ENCODE measurements at places on chromosomes 5 and 9.
A peak's percentile ranks its signal among the peaks of the same experiment; 100 is the strongest.

GRCh38 chr5:3311433-3311832 is 284.2 kb upstream of the IRX1 start:
- no peaks in the 10 kb centered on the region for H3K4me1 ChIP-seq
- H3K36me3 ChIP-seq: no peaks in the 10 kb centered on the region
- no peak overlapping the region for H3K4me3 ChIP-seq
- H3K27ac ChIP-seq: no peak overlapping the region

DNA sequence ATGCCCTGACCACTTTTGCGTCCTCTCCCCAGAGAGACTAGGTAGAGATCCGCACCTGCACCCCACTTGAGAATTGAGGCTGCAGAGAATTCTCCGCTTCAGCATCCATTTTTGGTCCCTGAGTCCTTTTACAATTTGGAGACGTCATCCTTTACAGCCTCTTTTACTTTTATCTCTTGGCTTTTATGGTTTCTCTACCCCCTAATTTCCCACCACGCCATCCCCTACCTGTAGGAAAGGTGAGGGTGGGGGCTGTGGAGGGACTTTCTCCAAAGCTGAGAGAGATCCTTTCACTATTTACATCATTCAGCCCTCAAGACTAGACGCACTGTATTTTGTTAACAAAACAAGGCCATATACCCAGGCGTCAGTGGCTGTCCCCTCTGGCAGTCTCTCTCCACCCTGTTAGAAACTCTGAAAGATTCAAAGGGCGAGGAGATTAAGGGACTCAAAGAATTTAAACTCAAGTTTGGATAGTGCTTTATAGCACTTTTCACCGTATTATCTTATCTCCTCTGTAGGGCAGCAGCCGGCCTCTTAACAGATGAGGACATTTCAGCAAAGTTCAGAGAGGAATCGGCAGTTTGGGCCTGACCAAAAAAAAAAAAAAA is 1.7 kb downstream of the MSX2 start:
- H3K36me3 ChIP-seq: no peaks in the 10 kb centered on the region
- H3K4me1 ChIP-seq: peaks cover 2% of the 10 kb centered on the region
- no peak overlapping the region for H3K4me3 ChIP-seq
- no peak for DNase-seq
- H3K27ac ChIP-seq: no peak overlapping the region

- DNase-seq: peak; percentile 5
- H3K4me1 ChIP-seq: peaks cover 17% of the 10 kb centered on the region
- peaks cover 6% of the 10 kb centered on the region for H3K36me3 ChIP-seq
- no peaks in the 10 kb centered on the region for H3K27me3 ChIP-seq
Observed at GRCh38 chr9:85700330-85700729, 41.4 kb downstream of the AGTPBP1 start.

DNA sequence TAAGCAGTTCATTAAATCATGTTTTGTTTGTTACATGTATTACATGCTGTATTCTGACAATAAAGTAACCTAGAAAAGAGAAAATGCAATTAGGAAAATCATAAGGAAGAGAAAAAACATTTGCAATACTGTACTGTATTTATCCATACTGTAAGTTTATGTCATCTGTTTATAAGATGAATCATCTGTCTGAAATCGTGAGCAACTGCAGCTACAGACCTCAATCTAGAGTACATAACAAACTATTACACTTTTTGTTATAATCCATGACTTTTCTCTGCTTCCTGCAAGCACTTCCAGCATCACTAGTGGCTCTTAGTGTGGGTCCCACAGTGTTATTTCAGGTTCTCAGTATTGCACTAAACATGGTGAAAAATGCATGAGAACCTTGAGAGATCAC is 144.4 kb upstream of the NR4A3 start:
- peaks cover 4% of the 10 kb centered on the region for H3K27me3 ChIP-seq
- H3K36me3 ChIP-seq: peaks cover 6% of the 10 kb centered on the region
- H3K27ac ChIP-seq: no peak overlapping the region
- H3K4me1 ChIP-seq: peaks cover under 1% of the 10 kb centered on the region
- DNase-seq: no peak
- no peak overlapping the region for H3K4me3 ChIP-seq

- no peak overlapping the region for H3K4me3 ChIP-seq
- no peak overlapping the region for H3K27ac ChIP-seq
- no peaks in the 10 kb centered on the region for H3K36me3 ChIP-seq
Observed at GRCh38 chr5:34521628-34522290, 134.4 kb upstream of the RAI14 start.

- no peak for DNase-seq
- H3K27me3 ChIP-seq: peaks cover 13% of the 10 kb centered on the region
- no peaks in the 10 kb centered on the region for H3K36me3 ChIP-seq
- H3K4me3 ChIP-seq: no peak overlapping the region
- no peaks in the 10 kb centered on the region for H3K4me1 ChIP-seq
Observed at GRCh38 chr9:109624896-109625295, 126.8 kb upstream of the PTPN3 start.
